ENCODE measurements at places on chromosomes 13 and 19. TPM values are rescaled to one million over a fixed set of nuclear protein-coding genes. Genes with fewer than 3 reads are reported as not detected.

- DNase-seq = no peak
Measured at GRCh38 chr13:39516096-39516495, 86.9 kb downstream of the LHFPL6 start.

- DNase-seq = no peak
Measured at GRCh38 chr13:113129921-113130750, 7.5 kb downstream of the F10 start.

DNA sequence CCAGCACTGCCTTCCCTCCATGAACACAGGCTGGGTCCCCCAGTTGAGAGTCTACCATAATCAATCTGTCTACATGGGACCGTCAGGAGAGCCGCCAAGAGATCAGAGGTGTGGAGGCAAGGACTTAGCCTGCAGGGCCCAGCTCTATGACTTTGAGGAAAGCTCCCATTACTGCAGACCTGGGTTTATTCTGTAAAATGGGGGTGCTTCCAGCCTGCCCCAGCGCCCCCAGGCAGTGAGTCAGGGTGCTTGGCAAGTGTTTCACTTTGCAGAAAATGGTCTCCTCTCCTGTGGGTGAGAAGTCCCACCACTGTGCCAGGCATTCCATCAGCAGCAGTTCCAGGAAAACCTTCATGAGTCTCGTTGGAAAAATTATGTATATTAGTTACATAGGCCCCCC, 75.5 kb upstream of the VSTM2B start:
- DNase-seq = no peak

- DNase-seq = no peak
Measured at GRCh38 chr19:39154100-39154628, 28.6 kb downstream of the PAK4 start.

DNA sequence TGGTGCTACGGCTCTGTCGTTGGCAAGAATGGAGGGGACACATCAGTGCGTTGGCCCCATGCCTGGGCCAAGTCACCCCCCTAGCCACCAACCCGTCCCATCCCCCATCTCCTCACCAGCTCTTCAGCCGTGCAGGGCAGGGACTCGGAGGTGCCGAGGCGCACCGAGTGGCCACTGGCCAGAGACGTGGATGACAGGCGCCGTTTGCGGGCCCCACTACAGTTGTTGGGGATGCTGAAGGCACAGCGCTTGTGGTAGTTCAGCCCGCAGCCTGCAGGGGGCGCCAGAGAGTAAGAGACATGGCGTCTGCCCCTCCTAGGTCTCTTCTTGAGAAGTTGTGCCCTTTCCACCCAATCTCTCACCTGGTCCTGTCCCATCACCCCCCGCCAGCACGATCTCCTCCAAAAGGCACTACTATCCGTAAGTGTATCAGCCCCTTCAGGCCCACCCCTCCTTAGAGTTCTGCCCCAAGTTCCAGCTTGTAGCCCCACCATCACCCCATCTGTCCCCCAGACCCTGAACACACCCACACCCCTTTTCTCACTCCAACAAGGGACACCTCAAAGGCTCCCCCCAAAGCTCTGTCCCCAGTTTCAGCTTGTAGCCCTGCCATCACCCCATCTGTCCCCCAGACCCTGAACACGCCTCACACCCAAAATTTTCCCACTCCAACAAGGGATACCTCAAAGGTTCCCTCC, 12.4 kb downstream of the PRKD2 start:
- no peak for DNase-seq

DNA sequence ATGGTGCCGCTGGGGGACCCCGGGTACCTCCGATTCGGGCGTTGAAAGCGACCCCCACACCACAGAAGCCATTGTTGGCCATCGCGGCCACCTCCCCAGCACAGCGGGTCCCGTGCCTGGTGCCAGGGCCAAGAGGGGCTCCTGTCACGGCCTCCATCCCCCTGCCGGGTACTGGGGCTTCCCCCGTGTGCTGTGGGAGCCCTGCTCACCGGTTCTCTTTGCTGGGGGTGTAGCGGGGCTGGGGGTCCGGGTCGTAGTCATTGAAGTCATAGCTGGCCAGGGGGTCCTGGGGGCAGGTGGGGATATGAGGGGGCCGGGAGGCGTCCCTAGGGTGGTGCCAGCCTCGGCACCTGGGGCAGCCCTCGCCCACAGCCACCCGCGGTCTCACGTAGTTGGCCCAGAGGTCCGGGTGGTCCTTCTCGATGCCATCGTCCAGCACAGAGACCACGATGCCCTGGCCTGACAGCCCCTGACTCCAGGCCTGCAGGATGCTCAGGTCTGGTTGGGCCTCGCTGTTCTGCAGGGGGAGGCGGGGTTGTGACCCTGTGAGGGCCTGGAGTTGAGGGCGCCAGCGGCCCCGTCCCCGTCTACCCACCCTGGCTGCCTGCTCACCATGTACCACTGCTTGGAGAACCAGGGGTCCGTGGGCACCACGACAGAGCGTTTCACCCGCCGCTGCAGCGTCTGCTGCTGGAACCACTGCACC, 2.4 kb downstream of the PCSK4 start:
- no peak for DNase-seq

GRCh38 chr19:4399812-4400134, 574 bp downstream of the SH3GL1 start:
- DNase-seq = peak; percentile 40

- peak; percentile 8 for DNase-seq
Measured at GRCh38 chr13:28820099-28821051, at the start of gene MTUS2. MTUS2 (plus strand) TSS chr13:28820339.

GRCh38 chr13:39401756-39402155, 201.2 kb downstream of the LHFPL6 start:
- DNase-seq = no peak

DNA sequence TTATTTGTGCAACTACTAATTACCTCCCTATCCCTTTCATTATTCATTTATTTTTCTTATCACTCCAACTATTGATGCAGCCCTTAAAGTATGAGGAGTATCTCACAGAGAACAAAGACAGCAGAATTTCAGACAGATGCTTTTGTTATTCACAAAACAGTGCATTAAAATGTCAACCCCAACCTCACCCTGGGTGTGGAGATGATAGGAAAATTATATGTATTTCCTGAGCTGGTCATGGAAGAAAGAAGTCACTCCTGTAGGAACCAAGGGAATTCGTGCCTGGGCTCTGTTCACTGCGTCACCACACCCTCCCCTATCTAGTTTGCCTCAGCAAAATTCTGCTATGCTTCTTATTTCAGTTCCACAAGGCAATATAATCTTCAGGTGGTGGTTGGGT, 315.5 kb downstream of the OXGR1 start:
- DNase-seq = no peak

- no peak for DNase-seq
Measured at GRCh38 chr13:112905990-112906641, 62.9 kb upstream of the MCF2L start.

DNA sequence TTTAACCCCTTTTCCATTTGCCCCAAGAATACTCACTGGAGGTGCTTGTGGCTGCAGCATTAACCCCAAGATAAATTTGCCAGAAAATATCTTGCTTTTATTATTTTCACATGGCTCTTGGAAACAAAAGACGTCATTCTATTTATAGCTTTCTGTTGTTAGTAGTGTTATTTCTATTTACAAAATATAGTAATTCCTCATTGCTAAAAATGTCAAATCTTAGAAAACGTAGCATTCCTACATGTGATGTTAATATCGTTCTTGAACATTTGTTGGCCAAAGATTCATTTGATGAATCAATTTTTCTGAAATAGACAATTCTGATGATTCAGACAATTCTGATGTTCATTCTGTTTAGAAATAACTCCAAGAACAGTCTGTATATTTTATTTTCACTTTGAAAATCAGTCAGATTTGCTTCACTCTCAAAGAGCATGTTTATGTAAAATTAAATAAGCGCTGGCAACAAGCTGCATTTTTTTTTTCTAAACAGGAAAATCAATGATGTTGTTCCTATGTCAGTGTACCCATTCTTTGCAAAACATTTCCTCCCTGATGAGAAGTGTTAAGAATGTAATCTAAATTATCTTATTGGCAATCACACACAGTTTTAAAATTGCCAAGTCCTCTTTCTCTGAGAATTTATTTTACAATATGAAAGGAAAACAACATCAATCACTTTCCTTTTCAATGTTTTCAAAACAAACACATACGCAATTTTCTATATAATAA, 334.0 kb downstream of the KCTD12 start:
- no peak for DNase-seq

- peak; percentile 92 for DNase-seq
Measured at GRCh38 chr19:38657633-38658222, 10.3 kb downstream of the ACTN4 start.

- no peak for DNase-seq
Measured at GRCh38 chr13:77222000-77222690, 104.7 kb downstream of the MYCBP2 start.

The KLK1 gene
- not detected for total RNA-seq

The C19orf85 gene
- total RNA-seq = not detected

The FXYD7 gene
- total RNA-seq = not detected

The ZNF493 gene
- total RNA-seq = 3.9 TPM

The ANGPTL8 gene
- total RNA-seq = not detected

The ZNF208 gene
- not detected for total RNA-seq

Data from Caki2 (cell line).